ENCODE measurements at places on chromosomes 2 and 18.

DNA sequence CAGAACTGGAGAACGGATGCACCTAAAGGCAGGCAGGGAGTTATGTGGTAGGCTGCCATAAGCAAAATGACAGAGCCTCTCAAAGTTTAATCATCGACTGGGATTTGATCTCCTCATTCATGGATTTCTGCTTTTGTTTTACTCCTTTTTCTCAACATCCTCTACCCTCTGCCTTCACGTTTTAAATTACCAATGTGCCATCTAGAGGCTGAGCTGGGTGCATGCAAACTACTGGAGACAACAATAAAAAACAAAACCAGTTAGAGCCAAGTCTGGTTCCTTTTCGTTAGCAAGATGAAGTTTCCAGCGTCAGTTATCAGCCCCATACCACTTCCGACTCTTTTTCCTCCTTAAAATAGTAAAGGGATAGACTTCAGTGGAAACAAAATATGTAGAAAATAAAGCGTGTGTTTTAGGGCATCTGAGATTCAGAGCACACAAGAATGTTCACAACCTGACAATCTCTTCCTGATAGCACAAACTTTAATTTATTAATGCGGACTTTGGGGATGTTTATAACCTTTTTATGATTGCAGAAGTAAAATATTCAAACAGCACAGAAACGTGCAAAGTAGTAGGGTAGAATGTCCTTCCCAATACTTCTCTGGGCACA, 117.0 kb downstream of the LAMA1 start:
- DNase-seq, result peak; percentile 31

GRCh38 chr2:48961009-48961408, 193.3 kb downstream of the FSHR start:
- DNase-seq, result no peak

- DNase-seq, result peak; percentile 15
These were observed 89.9 kb upstream of the EPC2 start for GRCh38 chr2:148554459-148555247.

GRCh38 chr2:179020156-179020750, 29.7 kb downstream of the CCDC141 start:
- DNase-seq, result no peak

GRCh38 chr2:53289309-53290006, 478.1 kb upstream of the CHAC2 start:
- no peak for DNase-seq

- no peak for DNase-seq
These were observed 67.1 kb downstream of the CPS1 start for GRCh38 chr2:210623506-210623905.

- DNase-seq, result no peak
These were observed 38.5 kb upstream of the B3GNT7 start for GRCh38 chr2:231357048-231357447.

DNA sequence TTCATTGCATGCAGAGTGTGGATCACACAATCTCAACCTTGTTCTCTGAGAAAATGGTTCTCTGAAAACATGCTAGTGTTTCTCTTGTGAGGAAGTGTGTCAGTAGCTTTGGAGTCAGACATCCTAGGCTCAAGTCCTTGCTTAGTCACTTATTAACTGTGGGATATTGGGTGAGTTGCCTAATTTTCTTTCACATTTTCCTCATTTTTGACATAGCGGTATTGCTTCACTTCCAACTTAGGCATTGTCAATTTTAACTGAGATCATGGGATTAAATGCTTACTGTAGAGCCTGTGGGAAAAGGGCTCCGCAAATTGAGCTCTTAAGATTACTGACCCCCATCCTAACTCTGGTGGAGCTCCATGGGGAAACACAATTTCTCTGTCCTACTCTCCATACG, 622.2 kb downstream of the CNTNAP5 start:
- DNase-seq, result no peak

DNA sequence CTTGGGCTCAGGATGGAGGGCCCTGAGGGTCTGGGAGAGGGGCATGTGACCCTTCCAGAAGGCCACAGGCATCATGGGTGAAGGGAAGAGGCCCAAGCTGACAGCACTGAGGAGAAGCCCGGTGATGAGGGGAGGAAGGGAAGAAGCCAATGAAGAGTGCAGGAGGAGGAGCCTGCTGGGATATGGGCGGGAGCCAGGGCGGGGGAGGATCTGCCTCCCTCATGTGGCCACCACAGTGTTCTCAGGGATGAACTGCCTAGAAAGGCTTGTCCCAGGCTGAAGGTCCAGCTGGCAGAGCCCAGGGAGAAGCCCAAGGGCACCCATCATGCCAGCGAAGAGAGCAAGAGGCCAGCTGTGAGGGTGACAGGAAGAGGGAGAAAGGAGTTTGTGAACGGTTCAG, 24.6 kb upstream of the PLB1 start:
- no peak for DNase-seq

GRCh38 chr2:85308896-85309555, 18.8 kb downstream of the TGOLN2 start:
- no peak for DNase-seq

GRCh38 chr2:215848146-215848545, 165.2 kb downstream of the MREG start:
- no peak for DNase-seq

DNA sequence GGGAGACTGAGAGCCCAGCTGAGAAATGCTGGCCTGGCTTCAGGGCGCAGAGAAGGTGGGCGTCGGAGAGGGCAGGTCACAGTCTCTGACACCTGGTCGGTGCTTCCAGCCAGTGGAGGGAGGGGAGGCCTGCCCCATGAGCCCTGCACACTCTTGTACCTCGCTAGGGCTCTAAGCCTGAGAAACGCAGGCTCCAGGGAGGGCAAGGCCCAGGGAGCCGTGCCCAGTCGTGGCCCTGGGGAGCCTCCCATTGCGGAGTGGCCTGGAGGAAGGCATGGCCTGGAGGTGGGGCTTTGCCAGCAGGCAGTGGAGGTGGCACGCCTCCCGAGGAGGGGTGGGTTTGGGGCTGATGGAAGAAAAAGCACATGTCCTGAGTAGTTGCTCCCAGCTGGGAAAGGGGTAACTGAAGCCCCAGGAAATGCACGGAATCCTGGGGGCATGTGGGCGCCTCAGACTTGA, 39.0 kb downstream of the MTERF4 start:
- DNase-seq, result no peak

DNA sequence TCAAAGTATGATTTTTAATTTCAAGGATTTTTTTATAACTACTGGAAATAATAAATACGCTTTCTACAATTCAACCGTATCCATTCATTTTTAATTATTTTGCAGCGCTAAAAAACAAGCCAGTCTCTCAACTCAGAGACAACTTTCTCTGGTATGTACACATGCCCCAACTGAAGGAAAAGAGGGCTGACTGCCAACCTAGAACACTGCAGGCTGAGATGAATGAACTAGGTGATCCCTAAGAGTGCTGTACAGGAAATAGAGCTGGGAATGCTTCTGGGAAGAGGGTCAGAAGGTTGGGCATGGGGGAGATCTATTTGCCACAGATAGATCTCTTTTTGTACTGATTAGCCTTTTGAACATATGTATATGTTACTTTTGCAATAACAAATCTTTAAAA, 460.1 kb downstream of the NR4A2 start:
- DNase-seq, result no peak

DNA sequence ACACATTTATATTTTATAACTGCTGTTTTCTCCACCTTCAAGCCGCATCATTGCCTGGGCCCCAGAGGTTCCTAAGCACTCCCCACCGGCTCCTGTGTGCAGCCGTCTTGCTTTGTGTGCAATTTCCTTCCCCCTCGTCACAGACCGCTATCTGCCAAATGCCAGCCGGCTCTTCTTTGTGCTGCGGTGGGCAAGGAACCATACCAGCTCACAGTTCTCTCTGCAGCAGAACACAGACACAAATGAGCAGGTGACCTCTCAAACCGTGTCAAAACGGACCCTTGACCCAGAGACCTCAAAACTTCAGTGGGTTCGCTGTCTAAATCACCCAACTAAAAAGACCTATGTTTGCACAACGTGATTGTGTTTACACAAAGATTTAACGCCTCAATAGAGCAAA, 58.2 kb downstream of the KLF7 start:
- DNase-seq, result no peak

GRCh38 chr2:233480490-233481202, 85.9 kb downstream of the USP40 start:
- no peak for DNase-seq

- no peak for DNase-seq
These were observed 12.0 kb upstream of the DGKD start for GRCh38 chr2:233342301-233342700.

GRCh38 chr2:120546048-120546864, 189.4 kb upstream of the GLI2 start:
- peak; percentile 97 for DNase-seq

DNA sequence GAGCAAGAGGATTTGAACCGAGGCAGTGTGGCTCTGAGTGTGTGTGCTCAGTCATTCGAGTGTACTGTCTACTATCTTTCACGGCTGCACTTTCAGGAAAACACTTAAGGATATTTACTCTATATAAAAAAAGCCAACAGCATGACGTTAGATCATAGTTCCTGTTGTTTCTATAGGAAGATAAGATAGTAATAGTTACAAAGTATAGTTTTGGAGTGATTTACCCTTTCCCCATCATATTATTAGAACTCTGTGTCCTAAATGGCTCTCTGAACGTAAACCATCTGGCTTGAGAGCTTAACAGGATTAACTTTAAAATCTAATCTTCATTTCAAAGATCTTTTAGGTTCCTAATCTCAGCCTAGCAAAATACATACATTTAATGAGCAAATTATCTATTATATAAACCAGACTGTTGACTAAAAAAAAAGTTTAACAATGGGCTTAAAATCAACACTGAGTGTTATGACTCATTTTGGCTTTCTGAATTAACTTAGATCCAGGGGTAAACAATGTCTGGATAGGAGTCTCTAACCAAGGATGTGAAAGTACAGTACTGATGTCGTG, 150.3 kb upstream of the DNMT3A start:
- peak; percentile 53 for DNase-seq

DNA sequence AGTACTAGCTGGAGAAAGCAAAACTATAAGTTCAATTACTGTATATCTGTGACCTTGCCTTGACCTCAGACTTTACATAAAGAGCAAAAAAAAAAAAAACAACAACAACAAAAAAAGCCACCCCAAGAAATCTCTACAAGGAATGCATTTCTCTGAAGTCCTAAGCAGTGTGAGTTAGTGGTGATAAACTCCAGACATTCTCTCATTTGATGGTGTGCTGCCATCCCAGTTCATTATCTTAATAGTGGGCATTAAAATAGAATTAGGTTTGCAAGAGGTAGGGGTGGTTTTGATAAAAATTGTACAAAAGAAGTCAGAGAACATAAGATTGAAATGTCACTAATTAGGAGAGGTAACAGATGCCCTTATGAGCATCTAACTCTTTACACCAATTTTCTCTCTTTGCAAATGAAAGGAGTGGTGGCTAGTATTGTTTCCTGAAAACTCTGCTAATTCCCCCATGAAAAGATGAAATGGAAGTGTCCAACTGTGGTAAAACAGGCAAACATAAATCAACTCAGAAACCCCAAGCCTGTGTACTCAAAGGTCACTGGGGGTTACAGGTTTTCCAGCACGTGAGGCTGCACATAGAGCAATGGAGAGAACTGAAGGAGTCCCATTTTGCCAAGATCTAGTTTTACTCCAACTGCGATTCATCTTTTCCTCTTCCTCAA, 131.9 kb downstream of the MEIS1 start:
- DNase-seq, result no peak

All from fibroblast of skin of scalp (primary cell).